ENCODE measurements at places on chromosomes 7 and 10.

- no peak for DNase-seq
Measured at GRCh38 chr7:365593-365992, 75.6 kb downstream of the FOXL3 start.

DNA sequence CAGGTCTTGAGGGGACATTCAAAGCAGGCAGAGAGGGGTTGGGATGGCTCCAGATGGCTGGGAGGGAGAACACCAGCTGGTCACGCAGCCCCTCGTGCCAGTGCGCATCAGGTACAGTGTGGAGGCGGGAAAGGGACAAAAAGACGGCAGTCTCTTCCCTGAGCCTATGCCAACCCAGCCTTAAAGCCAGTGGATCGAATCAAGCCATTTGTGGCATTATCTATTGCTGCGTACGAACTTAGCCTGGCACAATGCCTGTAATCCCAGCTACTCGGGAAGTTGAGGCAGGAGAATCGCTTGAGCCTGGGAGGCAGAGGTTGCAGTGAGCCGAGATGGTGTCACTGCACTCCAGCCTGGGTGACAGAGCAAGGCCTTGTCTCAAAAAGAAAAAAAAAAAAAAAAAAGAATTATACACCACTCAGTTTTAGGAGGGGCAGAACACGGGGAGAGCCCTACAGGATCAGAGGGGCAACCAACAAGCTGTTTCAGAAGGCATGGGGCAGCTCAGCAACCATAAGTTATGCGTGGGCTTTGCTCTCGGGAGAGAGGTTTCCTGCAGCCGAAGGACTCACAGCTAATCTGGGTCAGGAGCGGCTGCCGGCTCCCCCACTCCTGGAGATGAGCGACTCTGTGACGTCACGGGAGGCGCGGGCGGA, 356 bp upstream of the NDUFB2 start:
- peak; percentile 71 for DNase-seq

DNA sequence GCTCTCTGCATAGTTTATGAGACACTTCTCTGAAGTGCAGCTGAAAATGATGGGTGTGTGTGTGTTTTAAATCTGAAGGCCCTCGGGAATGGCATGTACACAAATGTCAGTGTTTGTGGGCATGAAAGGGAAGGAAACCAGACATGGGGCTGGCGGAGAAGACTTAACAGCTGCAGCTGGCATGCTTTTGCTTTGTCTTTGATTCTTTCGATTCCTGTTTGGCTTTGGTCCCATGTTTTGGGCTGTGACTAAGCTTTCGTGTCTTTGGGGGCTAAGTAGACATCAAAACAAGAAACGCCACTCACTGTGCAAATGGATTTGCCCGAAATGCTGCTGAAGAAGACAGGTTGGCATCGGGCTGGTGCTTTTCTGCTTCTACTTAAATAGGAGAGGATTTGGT, 179.3 kb downstream of the PFKFB3 start:
- DNase-seq = no peak

DNA sequence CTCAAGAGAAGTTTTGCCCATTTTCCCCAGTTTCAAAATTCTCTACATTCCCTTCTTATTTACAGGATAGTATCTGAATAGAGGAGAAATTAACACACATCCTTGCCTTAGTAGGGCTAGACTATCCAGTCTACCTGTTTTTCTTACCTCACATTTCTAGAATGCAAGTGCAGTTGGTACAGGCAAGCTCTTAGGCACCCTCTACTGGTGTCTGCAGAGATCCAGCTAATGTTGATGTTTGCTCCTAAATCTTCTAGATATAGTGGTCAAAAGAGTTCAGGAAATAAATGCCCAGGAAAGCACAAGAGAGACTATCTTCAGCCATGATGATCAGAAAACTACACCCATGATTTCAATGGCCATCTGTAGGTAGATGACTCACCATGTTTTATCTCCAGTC, 205.3 kb downstream of the HTR7 start:
- DNase-seq = no peak

DNA sequence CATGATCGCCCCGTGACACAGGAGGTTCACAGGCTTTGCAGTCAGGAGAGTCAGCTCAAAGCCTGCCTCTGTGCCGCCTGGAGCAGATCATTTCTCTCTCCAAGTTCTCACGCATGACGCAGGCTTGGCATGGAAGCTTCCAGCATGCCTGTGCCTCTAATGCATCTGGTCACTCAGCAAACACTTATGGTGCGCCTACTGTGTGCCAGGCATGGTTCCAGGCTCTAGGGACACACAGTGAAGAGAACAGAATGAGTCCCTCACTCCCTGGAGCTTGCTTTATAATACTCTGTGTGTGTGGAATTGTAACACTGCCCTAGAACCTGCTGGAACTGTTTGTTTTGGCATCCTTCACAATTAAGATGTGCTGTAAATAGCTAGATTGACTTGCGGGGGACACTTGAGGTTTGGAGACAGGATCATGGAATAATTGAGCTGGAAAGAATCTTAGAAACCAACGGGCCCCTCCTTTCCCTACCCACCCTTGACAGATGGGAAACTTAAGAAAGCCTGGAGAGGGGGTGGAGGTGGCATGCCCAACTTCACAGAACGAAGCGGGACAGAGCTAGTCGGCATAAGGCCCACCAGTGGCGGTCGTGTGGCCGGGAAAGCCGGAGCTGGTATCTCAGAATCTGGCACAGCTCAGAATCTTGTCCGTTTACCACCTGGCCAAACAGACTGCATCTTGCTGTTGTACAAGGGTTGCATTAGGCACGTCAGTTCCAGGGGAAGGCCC, 4.6 kb upstream of the MYH16 start:
- no peak for DNase-seq

DNA sequence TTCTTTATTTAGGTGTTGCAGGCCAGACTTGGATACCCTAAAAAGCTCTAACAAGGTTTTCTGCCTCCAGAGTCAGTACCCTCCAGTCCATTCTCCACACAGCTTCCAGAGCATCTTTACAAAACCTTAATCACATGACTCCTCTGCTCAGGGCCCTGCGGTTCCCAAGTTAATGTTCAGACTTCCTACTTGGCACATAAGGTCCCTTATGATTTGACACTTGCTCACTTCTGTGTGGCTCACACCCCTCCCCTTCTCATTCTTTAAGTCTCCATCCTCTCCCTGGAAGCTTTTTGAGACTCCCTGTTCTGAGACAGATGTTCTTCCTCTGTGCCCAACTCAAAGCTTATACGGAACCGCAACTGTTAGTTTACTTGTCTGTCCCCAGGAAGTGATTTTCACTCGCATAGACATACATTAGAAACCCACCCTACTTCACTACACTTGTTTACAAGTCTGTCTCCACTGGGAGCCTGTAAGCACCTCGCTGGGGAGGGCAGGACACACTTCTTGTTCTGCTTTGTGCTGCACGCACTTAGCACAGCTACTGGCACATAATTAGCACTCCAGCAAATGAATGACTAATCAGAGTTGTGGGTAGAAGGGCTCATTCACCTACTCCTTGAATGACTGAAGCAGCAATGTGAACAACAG, 154.3 kb upstream of the LAMB4 start:
- no peak for DNase-seq

DNA sequence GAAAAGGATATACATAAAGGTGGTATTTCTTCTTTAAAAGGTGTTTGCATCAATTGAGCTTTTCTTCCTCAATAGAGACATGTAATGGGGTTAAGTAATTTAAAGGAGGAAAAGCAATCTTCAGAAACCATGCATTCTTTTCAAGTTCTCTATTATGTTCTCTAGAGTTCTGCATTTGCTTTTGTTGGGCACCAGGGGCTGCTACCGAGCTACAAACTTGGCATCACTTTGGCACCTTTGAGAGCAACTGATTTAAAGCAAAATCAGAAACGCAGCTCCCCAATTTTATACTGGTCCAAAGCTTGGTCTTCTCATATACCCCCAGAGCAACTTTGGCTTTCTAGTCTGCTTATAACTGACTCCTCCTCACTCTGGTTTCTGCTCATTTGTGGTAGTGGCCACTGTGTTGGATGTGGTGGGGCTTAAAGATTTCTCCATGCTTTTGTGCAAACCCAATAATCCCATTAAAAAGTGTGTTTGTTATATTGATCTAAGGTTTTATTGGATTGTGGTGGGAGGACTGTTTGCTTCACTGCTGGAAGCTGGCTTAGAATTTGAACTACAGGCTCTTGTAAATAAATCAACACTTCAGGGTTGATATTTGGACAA, 712.1 kb downstream of the PHTF2 start:
- DNase-seq = peak; percentile 67

DNA sequence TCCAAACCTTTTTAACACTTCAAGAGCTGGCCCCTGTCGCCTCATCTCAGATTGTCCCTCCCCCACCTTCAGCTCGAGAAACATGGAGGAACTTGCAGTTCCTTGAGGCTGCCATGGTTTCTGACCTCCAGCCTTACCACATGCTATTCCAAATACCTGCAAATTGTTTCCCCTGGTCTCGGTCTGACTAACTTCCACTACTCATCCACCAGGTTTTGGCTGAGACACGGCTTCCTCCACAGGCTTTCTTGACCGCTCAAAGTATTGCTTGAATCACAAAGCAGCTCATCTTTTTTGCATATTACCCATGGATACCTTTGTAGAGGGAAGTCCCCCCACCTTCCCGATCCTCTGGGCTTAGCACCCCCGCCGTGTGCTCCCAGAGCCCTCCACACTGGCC, 5.2 kb upstream of the SAMD8 start:
- no peak for DNase-seq

DNA sequence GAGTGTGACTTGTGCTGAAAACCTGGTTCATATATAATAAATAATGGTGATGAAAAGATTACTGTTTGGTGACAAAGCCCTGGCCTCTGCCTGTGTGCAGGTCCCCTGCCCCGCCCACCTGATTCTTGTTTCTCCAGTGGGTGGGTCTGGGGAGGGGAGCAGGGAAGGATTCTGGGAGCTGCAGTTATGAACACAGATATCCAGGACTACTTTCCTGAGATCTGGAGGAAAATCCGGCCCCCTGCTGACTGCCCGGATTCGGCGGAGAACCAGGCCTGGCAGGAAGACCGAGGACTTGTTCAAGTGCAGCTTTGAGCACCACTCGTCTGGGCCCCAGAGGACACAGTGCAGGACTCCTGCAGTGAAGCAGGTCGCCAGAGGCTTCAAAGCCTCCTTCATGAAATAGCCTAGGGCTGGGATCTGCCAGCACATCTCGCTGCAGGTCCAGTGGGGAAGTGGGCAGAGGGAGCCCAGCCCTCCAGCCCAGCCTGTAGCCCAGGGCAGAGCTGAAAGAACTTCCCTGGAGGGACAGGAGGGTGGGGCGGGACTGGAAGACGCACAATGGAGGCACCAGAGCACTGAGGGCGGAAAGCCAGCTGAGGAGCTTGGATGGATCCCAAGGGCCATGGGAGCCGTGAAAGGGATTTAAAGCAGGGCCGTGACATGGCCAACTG, 7.0 kb downstream of the ATP6V0E2 start:
- DNase-seq = peak; percentile 31

DNA sequence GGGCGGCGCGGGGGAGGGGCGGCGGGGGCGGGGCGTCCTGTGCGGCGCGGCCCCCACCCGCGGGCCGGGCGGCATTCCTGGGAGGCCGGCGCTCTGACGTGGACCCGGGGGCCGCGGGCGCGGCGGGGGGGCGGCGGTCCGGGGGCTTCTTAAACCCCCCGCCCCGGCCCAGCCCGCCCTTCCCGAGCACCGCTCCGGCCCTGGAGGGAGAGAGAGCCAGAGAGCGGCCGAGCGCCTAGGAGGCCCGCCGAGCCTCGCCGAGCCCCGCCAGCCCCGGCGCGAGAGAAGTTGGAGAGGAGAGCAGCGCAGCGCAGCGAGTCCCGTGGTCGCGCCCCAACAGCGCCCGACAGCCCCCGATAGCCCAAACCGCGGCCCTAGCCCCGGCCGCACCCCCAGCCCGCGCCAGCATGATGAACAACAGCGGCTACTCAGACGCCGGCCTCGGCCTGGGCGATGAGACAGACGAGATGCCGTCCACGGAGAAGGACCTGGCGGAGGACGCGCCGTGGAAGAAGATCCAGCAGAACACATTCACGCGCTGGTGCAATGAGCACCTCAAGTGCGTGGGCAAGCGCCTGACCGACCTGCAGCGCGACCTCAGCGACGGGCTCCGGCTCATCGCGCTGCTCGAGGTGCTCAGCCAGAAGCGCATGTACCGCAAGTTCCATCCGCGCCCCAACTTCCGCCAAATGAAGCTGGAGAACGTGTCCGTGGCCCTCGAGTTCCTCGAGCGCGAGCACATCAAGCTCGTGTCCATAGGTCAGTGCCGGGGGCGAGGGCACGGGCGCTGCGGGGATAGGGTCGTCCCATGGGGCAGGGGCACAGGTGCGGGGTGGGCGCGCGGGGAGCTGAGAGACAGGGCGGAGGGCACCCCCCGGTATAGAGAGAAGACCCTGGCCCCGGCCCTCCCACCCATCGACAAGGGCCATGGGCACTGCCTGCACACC, at the start of gene FLNC:
FLNC (plus strand) TSS at position 176 of the 947 bp plus-strand sequence; CDS start at position 408, 232 bp downstream.
- DNase-seq = no peak

GRCh38 chr7:95805909-95806308, 33.6 kb downstream of the DYNC1I1 start:
- DNase-seq = no peak

GRCh38 chr7:46207931-46208634, 287.0 kb upstream of the IGFBP3 start:
- no peak for DNase-seq

GRCh38 chr7:92402920-92403759, 44.1 kb upstream of the GATAD1 start:
- no peak for DNase-seq
